Mammary microvascular endothelial cell (primary cell): ENCODE measurements at places on chromosomes 2 and 18. TPM values are rescaled to one million over a fixed set of nuclear protein-coding genes. Genes with fewer than 3 reads are reported as not detected.

Gene EPC2
- 10.3 and 15.1 TPM in 2 replicates for total RNA-seq

Gene TUBB8B
- total RNA-seq: not detected in 2 replicates

Gene GPAT2
- total RNA-seq: 7.6 and 8.3 TPM in 2 replicates

Gene DSG3
- not detected in 2 replicates for total RNA-seq

Gene NEMP2
- 2.0 and 3.1 TPM in 2 replicates for total RNA-seq

Gene UCN
- total RNA-seq: not detected in 2 replicates

Gene ROCK2
- total RNA-seq: 30.6 TPM in 2 replicates

Gene HNMT
- total RNA-seq: 1.4 and 5.5 TPM in 2 replicates

Gene ESPNL
- 0.10 TPM in 1 of 2 replicates, not detected in the other for total RNA-seq
